ENCODE measurements at places on chromosomes 4 and X.

- DNase-seq: no peak
Measured at GRCh38 chr4:107593230-107593629, 126.8 kb downstream of the PAPSS1 start.

DNA sequence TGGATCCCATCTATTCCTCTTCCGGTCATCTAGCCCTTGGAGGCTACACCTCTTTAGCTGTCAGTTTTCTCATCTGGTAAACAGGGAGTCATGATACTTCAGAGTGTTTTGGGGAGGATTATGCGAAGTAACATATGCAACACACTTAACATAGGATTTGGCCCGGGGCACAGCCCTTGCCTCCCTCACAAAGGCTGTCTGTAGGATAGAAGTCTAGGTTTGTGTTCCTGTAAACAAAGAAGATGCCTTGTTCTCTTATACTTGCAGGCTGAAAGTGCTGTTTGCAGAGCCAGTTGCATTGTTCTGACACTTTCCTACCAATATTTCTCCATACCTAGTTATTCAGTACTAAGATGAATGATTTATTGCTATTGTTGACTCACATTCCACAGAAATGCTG, 2.2 kb upstream of the APELA start:
- peak; percentile 28 for DNase-seq

DNA sequence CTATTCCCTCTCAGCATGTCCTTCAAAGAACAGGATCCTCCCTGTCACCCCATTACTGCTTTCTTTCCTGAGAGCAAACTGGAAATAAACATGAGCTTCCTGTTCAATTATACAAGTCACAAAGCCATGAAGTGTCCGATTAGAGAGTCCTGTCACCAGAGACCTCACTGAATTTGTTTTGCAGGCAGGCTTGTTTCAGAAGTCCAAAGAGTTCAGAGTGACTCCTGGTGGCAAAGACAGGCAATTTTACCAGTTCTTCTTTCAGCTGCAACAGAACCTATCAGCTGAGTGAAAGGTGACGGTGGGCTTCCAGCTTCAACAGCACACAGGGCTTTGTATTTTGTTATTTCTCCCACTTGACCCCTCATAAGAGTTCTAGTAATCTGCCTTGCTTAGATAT, 6.4 kb downstream of the ELK1 start:
- no peak for DNase-seq

- peak; percentile 15 for DNase-seq
Measured at GRCh38 chr4:22962295-22962694, 269.6 kb downstream of the GBA3 start.

GRCh38 chr4:15395311-15395710, 32.5 kb upstream of the C1QTNF7 start:
- no peak for DNase-seq

GRCh38 chr4:126479709-126480108, 1153.0 kb upstream of the INTU start:
- no peak for DNase-seq

DNA sequence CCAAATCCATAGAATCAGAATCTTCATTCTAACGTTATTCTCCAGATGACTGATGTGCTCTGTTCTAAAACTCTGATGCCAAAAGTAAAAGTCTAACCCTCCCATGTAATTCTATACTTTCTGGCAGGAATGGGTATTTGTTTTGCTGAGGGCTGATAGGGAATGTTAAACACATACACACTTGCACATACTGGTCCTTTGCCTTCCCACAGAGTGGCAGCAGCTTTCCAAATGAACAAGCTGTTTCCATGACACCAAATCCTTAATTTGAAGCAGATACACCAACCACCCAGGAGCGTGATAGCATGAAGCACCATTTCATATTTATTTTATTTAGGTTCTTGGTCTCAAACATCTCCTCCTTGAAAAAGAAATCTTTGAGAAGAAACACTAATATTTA, 155.5 kb upstream of the PRDX4 start:
- DNase-seq: no peak

GRCh38 chr4:164442180-164442579, 311.8 kb upstream of the SMIM31 start:
- DNase-seq: no peak

DNA sequence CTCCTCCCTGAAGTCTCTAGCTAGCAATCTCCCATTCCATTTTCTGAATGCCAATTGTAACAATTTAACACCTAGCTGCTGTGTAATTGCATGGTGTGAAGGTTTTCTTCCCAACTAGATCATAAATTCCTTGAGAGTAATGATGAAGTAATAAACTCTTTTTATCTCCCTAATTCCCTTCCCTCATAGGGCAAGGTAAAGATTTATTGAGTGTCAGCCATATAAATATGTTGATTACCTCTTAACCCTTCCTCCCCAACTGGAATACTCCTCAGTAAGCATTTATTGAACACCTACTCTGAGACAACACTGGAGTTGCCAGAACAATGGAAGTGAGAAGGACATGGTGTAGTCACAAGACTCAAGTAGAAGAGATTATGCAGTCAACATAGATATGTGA, 112.7 kb downstream of the CLCN5 start:
- no peak for DNase-seq

DNA sequence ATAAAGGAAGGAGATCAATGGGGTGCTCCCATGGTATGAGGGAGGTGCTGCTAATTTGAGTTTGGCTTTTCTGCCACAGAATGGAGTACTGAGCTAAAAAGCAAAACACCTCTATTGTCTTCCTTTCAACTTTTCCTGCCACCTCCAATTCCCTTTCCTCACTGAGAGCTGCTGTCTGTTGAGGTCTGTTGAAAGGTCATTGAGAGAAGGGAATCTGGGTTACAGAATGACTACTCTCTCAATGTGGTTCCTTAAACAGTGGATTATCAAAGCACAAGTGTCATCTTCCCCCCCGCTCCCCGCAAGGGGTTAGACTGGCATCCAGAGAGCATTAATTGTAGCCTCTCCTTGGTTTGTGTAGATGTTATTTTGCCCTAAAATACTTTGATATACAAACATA, 10.7 kb downstream of the USP9X start:
- DNase-seq: no peak

DNA sequence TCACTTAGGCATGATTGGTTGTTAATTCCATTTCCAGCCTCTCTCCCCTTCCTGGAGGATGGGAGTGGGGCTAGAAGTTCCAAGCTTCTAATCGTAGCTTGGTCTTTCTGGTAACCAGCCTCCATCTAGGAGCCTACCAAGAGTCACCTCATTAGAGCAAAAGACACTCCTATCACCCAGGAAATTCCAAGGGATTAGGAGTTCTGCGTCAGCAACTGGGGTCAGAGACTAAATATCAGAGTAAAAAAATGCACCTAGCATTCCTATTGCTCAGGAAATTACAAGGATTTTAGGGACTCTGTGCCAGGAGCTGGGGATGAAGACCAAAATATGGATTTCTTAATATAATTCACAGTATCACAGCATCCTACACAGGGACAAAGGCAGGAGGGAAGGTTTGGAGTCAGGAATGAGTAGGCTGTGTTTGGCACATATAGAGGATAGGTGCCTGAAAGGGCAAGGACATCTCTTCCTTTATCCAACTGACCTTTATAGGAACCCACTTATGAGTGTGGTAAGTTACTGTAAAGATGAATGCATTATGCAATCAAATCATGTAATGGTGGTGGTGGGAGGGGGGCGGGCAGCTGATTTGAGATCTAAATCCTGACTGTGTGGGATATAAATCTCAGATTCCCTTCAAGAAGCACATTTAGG, 30.5 kb upstream of the LIMCH1 start:
- no peak for DNase-seq

DNA sequence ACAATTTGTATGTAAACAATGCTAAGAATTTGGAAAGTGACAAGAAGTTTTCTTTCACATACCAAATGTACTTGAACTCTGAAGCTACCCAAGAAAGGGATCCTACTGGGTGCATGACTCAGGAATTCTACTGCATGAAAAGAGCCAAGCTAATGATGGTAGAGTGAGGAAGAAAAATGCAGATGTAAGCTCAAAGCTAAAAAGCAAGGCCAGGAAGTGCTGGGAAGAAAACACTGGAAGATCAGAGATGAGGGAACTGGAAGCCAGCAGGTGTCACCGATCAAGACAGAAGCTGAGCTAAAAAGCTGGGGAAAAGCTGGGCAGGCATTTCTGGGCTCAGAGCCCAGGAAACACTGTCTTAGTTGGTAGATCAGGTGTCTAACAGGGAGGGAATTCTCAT, 449.1 kb downstream of the NKX6-1 start:
- DNase-seq: no peak

All from COLO829 (cell line).